ENCODE measurements at places on chromosomes 2 and 18.

GRCh38 chr2:164842624-164842966 lies 972 bp upstream of the COBLL1 start:
- DNase-seq = no peak

DNA sequence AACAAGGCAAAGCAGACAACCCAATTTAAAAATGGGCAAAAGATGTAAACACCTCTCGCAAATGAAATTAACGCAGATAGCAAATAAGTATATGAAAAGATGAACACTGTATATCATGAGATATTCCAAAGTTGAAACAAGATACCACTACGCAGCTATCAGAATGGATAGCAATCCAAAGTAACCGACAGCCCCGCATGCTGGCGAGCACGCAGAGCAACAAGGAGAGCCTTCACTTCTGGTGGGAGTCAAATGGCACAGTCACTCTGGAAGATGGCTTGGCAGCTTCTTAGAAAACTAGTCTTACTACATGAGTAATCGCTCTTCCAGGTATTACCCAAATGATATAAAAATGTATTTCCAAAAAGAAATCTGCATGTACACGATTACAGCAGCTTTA lies 1.4 kb downstream of the NDUFA10 start:
- no peak for DNase-seq

DNA sequence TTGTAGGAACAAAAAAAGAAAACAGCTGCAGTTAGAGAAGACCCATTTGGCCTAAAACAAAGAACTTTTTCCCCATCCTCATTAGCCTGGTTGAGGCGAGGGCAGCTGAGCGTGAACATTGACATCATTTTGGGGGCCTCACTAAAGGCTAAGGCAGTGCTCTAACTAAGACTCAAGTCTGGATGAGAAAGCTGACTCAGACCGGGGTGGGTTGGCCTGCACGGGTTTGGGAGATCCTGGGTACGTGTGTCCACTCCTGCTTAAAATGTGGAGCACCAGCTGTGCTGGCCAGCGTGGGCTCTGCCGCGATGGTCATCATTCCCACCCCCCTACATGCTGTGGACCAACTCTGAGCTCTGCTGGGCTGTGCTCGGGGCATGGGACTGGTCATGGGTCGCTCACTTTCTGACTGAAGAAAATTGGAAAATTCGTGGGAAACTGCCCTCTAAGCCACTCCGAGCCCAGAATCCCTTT lies 86.0 kb upstream of the TMEM247 start:
- no peak for DNase-seq

- peak; percentile 38 for DNase-seq
Measured at GRCh38 chr2:43605079-43605655, 9.3 kb upstream of the THADA start.

DNA sequence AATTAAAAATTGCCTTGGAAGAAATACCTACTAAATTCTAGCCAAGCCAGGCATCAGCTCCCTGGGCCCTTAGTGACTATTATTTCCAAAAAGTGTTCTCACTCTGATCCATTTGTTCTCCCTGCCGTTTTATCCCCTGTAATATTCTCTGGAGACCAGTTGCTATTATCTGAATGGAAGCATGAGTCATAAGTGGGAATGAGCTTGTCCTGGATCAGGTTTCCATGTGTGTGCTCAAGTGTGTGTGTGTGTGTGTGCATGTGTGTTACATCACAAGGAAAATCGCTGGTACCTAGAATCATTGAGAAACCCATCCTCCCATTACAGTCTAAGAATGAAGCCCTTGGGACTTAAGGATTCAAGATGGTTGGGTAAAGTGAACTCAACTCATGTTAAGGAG lies 130.3 kb upstream of the CXCR4 start:
- no peak for DNase-seq

GRCh38 chr2:233901367-233901766 lies 15.8 kb upstream of the TRPM8 start:
- no peak for DNase-seq

DNA sequence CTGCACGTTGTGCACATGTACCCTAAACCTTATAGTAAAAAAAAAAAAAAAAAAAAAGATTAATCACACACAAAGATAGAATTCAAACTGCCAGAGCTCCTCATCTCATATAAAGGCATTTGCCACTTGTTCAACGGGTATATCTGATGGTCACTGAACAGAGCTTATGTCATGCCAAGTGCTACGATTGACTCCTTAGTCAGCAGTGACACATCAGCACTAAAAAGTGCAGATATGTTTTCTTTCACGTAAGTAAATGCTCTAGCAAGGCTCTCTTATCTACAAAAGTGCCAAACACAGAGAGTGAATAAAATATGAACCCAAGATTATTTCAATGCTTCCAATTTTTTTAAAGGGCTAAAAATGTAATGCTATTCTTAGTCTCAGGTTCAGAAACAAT lies 1.1 kb downstream of the LMAN1 start:
- peak; percentile 21 for DNase-seq

DNA sequence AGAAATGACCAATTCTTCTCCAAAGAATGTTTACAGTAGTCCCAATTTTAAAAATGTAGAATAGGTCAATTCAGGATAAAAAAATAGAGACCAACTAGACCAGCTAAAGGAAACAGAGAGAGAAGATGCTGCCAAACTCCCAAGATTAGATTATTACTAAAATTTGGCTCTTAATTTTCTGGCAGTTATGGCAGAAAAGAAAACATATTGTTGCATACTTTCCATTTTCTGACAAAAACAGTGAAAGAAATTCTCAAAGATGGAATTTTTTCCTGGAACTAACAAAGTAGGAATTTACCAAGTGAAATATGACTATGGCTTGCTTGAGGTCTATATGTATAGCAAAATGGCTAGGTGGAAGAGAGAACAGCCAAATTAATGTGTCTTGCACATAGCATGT lies 138.3 kb upstream of the STK17B start:
- no peak for DNase-seq

GRCh38 chr2:159755014-159755413 lies 42.7 kb downstream of the MARCHF7 start:
- DNase-seq = no peak
